CD4-positive, alpha-beta memory T cell (primary cell): ENCODE measurements at places on chromosomes 7 and 10.

DNA sequence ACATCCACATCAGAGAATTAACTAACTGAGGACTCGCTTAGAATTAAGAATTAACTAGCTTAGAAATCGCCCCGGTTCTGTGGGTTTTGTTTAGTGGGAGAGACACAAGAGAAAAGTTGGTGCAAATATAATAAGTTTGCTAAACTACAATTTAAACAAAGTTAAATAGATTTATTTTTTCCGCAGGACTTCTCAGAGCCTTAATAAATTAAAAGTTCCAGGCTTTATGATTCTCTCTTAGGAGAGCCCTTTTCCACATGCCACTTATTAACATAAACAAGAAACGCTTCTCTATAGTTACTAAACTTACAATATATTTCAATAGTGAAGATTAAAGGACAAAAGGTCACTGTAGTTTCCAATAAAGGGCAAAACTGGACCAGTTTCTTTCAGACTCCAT lies 100.0 kb downstream of the SLC25A13 start:
- DNase-seq: no peak

DNA sequence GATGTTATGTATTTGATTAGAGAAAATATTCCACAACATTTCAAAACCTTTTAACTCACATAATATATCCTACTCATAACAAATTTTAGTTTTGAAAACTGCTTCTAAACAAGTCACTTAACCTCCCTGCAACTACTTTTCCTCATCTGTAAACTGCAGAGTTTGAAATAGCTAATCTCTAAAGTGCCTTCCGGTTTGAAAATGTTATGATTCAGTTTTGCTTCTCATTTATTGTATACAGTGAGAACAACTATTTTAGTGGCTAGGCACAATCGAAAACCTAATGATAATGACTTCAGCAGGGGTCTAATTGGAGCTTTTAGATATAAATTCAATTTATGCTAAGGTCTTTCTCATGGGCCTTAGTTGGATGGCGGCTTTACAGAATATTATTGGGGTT lies 30.7 kb upstream of the TEX47 start:
- DNase-seq: no peak

DNA sequence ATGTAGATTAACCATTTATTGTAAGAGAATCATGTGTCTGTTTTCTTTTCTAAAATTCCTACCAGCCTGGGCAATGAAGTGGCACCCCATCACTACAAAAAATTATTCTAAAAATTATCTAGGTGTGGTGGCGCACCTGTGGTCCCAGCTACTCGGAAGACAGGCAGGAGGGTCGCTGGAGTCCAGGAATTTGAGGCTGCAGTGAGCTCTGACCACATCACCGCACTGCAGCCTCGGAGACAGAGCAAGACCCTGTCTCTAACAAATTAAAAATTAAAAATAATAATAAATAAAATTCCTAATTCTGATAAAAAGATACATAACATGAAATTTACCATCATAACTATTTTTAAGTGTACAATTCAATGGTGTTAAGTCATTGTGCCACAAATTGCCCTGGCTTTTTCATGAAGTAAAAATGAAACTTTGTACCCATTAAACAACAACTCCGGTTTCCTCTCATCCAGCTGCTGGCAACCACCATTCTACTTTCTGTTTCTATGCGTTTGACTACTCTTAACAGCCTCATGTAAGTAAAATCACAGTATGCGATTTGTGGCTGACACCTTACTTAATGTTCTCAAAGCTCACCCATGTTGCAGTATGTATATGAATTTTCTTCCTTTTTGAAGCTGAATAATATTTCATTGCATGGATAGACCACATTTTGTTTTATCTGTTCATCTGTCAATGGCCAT lies 20.6 kb upstream of the USP6NL start:
- DNase-seq: peak; percentile 45

DNA sequence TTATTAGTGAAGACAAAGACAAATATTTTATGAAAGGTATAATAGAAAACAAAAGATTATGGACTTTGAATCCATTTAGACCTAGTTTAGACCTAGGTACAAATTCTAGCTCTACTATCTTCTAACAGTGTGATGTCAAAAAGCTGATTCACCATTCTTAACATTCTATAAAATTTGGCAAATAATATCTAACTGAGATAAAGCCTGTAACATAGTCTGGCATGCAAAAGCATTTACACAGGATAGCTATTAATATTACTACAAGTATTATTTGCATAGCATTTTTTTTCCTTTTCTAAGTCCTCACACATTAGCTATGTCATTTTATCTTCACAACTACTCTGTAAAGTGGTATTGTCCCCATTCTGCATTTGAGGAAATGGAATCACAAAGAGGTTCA lies 179.6 kb upstream of the LRRTM3 start:
- no peak for DNase-seq

DNA sequence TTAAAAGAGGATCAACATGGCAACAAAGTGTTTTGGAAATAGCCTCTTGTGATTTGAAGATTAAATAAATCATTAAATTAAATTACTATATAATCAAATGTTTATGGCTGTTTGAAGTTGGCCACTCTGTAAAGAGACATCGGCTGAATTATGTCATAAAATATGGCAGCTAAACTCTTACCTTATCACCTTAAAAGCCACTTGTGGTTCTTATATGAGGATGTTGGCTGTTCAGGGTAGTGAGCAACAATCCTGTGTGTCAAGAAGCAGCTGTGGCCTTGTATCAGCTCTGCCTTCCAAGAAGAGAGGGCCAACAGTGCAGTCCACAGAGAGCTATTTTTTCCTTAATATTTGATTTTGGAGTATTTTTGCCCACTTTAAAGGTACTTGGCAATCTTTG lies 113.4 kb upstream of the CDK6 start:
- DNase-seq: no peak

DNA sequence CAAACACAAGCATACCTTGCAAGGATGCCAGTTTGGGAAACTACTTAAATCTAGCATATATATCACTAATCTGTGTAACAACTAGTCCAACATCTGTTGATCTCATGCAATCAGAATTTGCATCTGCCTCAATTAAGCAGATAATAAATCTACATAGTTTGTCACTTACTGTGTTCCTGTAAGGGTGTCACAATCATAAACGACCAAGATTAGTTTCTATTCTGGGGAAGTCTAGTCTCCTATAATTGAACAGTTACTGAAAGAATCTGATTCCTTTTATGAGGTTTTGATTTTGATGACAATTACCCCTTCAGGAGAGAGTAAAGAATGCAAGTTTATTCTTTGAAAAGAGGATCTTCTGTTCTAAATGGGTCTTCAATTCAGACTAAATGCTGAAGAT lies 85.5 kb upstream of the LRRN3 start:
- no peak for DNase-seq

- no peak for DNase-seq
Measured at GRCh38 chr7:17598846-17599245, 300.4 kb downstream of the AHR start.

DNA sequence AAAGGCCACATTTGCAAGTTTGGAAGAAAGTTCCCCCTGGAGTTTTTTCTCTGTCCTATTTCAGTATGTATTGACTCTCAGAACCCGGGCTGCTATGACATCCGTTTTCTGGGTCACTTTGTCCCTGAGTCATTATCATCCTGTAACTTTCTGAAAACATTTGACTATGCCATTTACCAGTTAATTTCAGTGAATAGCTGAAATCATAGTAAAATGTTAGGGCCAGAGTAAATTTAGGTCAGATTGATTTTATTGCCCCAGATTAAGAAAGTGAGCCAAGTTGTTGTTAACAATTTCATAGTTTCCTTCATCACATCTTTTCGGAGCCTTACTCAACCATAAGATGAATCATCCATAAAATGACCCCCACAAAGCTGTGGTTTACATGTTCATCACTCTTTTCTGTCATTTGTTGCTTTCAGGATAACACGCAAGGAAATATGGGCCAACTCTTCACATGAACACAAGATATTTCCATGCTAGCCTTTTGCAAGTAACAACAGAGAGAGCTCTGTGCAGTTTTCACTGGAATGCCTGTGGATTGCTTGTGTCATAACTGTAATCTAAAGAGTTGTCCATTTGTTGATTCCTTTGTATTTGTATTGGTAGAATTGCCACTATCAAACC lies 3.9 kb upstream of the MACC1 start:
- no peak for DNase-seq

- DNase-seq: no peak
Measured at GRCh38 chr7:80942261-80943041, 23.6 kb upstream of the SEMA3C start.

GRCh38 chr7:127708788-127709187 lies 56.8 kb downstream of the SND1 start:
- peak; percentile 71 for DNase-seq

DNA sequence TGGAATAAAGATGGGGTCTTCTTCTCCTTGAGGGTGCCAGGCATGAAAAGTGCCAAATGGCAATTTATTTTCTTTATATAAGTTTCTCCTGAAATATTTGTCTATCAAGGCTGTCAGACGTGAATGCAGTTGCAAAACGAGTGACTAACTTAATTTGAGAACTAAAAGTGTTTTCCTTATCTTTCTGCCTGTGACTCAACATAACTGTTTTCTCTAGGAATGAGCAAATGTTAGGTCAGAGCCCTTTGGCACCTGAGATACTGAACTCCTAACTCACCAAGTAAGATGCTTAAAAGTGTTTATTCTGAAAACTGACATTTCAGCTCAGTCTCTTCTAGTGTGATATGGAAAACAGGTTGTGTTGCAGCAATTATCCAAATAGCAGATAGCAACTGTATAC lies 197.0 kb downstream of the STK31 start:
- DNase-seq: no peak

GRCh38 chr10:55500931-55501559 lies 700.0 kb upstream of the PCDH15 start:
- no peak for DNase-seq

DNA sequence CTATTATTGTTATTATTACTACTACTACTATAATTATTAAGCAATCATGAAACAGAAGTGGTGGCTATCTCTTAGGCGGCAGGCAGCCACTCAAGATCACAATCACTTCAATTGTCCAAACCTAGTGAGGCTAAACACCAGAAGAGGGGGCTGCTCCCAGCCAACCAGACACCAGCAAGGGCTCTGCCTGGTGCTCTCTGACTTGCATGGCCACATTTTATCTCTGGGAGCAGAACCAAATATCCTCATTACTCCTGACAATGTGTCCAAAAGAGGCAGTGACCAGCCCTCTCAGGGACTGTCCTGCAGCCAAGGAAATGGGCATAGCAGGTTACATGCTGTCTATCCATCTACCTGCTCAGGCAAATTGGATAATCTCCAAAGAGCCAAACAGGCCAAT lies 187.4 kb upstream of the PDE1C start:
- DNase-seq: no peak

GRCh38 chr7:139560199-139560598 lies 36.7 kb downstream of the CLEC2L start:
- DNase-seq: no peak

GRCh38 chr10:47192273-47192672 lies 107.7 kb upstream of the GDF10 start:
- DNase-seq: no peak

DNA sequence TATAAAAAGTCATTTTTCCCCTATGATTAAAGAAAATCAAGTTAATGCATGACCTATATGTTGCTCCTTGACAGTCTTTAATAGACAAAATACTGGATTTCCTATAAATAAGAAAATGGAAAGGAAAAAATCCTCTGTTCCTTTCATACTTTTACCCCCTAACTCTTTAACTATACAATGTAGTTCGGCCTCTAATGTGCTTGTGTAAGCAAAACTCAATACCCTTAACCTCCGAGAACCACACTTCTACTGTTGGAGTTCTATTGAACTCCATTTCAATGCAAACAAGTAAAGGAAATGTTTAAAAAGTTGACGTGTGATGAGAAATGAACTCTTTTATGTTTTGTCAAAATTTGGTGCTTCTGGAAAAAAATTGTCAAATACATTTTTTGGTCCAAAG lies 36.0 kb downstream of the HDAC9 start:
- DNase-seq: no peak

- no peak for DNase-seq
Measured at GRCh38 chr7:23216021-23216420, 30.6 kb upstream of the GPNMB start.

DNA sequence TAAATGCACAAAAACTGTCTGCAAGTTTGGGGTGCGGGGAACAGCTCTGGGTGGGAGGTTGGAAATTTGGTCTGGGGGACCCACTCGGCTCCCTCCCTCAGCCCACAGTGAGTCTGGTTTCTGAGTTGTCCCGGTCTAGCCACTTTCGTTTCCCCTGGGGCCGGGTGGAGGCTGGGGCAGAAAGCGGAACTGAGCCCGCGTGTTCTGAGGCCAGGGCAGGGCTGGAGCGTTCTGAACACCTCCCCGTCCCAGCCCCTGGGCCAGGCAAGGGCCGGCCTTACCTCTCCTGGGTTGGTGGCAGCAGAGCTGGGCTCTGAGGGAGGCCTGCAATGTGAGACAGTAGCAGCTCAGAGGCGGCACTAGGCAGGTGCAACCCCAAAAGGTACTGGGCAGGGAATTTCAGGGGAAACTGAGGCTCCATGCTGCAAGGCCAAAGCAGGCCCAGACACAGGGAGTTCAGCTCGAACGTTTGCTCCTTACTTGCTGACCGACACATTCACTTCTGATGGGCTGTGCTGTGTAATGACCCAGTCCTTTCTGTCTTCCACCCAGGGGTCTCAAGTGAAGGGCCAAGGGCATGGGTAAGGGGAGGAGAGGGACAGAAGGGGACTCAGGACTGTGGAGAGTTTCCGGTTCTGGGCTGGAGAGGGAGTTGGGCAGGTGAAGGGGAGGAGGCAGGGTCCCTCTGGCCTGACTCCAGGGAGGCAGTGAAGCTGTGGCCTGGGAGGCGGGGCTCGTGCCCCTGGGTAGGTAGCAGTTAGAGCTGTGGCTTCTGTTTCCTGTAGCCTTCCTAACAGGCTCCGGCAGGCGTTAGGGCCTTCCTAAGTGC lies 3.0 kb downstream of the IRF5 start:
- no peak for DNase-seq
